Large intestine (tissue), 12 donors: ENCODE measurements at places on chromosomes 11 and 22. TPM values are rescaled to one million over a fixed set of nuclear protein-coding genes. Genes with fewer than 3 reads are reported as not detected.

The KCNC1 gene
- 2.4 TPM for polyA plus RNA-seq

The DDIAS gene
- 2.5 TPM for polyA plus RNA-seq

The POU2AF1 gene
- polyA plus RNA-seq, result 1.2 TPM

The FAM180B gene
- 0.19 TPM for polyA plus RNA-seq

The EMID1 gene
- 152 TPM for polyA plus RNA-seq

The ZNF70 gene
- 4.0 TPM for polyA plus RNA-seq

The SCUBE2 gene
- polyA plus RNA-seq, result 10.7 TPM

The OSM gene
- 0.52 TPM for polyA plus RNA-seq

The GRAP2 gene
- 1.8 TPM for polyA plus RNA-seq

The C1QTNF4 gene
- polyA plus RNA-seq, result 3.7 TPM

The CD6 gene
- 1.3 TPM for polyA plus RNA-seq

The SNX15 gene
- 37.7 TPM for polyA plus RNA-seq

The BTBD18 gene
- 0.09 TPM for polyA plus RNA-seq

The GRAMD1B gene
- polyA plus RNA-seq, result 51.5 TPM

The GPR83 gene
- polyA plus RNA-seq, result 1.2 TPM

The RPS13 gene
- polyA plus RNA-seq, result 1,401 TPM

The MIOX gene
- polyA plus RNA-seq, result 0.60 TPM

The DEUP1 gene
- 0.43 TPM for polyA plus RNA-seq

The RBMXL2 gene
- polyA plus RNA-seq, result 0.45 TPM

The FGF4 gene
- 0.03 TPM for polyA plus RNA-seq

The TOM1 gene
- polyA plus RNA-seq, result 66.8 TPM

The HMOX1 gene
- 81.5 TPM for polyA plus RNA-seq

The ADM2 gene
- 11.2 TPM for polyA plus RNA-seq

The PRG2 gene
- 0.24 TPM for polyA plus RNA-seq

The CCDC116 gene
- 0.28 TPM for polyA plus RNA-seq

The SCGB1D2 gene
- polyA plus RNA-seq, result 0.13 TPM

The KDM4E gene
- polyA plus RNA-seq, result 0.19 TPM

The SLC17A6 gene
- not detected for polyA plus RNA-seq

The SBF2 gene
- polyA plus RNA-seq, result 45.4 TPM

The PANX3 gene
- 0.03 TPM for polyA plus RNA-seq

The EHF gene
- 14.7 TPM for polyA plus RNA-seq

The TECTA gene
- polyA plus RNA-seq, result 1.2 TPM

The OR52I1 gene
- 0.03 TPM for polyA plus RNA-seq
